Activated effector memory CD4-positive, alpha-beta T cell treated with anti-CD3 and anti-CD28 coated beads, Interleukin-2, amount 50 U/mL, for 16 hours (primary cell): ENCODE measurements at places on chromosomes 13 and 19.

DNA sequence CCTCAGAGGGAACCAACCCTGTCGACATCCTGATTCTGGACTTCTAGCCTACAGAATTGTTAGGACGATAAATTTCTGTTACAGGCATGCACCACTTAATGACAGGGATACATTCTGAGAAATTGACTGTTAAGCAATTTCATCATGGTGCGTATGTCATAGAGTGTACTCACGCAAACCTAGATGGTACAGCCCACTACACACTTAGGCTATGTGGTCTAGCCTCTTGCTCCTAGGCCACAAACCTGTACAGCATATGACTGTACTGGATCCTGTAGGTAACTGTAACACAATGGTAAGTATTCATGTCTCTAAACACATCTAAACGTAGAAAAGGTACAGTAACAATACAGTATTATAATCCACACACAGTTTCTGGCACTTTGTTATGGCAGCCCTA lies 13.3 kb downstream of the USP12 start:
- DNase-seq: no peak

- DNase-seq: no peak
Measured at GRCh38 chr19:49592486-49593232, 1.7 kb downstream of the PRR12 start.

DNA sequence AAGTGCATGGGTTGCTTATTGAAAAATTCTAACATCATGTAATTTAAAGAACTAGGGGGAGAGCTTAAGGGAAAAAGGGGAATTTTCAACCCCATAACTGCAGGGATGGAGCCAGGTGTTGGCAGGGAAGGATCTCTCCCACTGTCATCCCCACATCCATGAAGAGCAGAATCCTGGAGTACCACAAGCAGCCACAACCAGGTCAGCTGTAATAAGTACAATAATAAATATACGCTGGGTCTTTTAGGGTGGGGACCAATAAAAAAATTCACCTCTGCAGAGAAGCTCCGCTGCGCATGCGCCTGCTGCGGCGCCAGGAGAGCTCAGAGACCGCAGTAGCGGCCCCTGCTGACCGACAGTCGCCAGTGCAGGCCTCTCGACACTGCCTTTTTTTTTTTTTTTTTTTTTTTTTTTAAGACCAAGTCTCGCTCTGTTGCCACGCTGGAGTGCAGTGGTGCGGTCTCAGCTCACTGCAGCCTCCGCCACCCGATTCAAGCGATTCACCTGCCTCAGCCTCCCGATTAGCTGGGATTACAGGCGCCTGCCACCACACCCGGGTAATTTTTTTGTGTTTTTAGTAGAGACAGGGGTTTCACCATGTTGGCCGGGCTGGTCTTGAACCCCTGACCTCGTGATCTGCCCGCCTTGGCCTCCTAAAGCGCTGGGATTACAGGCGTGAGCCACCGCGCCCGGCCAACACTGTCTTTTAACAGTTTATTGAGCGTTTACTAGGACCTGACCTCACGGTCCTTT lies 2.5 kb upstream of the EEF2 start:
- DNase-seq: peak; percentile 96

DNA sequence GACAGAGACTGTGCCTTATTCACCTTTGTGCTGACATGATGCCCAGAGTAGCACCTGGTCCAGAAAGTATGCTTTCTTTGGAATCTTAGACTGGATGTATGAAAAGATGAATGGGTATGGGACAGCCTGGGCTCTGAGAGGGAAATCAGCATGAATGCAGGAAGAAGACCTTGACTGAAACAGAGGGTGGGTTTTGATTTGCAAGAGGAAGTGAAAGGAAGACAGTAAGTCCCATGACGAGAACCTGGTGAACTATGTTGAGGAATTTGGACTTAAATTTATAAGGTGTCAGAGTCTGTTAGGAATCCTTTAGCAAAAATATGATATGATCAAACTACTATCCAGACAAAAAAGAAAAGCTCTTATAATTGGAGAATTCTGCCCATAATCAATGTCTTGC lies 301.9 kb downstream of the SPRY2 start:
- DNase-seq: no peak
